CD8-positive, alpha-beta memory T cell (primary cell): ENCODE measurements at places on chromosomes 3 and 15. TPM values are rescaled to one million over a fixed set of nuclear protein-coding genes. Genes with fewer than 3 reads are reported as not detected.
A peak's percentile ranks its signal among the peaks of the same experiment; 100 is the strongest.

- DNase-seq = no peak
These were observed 20.2 kb upstream of the PLXNA1 start for GRCh38 chr3:126962756-126963155.

DNA sequence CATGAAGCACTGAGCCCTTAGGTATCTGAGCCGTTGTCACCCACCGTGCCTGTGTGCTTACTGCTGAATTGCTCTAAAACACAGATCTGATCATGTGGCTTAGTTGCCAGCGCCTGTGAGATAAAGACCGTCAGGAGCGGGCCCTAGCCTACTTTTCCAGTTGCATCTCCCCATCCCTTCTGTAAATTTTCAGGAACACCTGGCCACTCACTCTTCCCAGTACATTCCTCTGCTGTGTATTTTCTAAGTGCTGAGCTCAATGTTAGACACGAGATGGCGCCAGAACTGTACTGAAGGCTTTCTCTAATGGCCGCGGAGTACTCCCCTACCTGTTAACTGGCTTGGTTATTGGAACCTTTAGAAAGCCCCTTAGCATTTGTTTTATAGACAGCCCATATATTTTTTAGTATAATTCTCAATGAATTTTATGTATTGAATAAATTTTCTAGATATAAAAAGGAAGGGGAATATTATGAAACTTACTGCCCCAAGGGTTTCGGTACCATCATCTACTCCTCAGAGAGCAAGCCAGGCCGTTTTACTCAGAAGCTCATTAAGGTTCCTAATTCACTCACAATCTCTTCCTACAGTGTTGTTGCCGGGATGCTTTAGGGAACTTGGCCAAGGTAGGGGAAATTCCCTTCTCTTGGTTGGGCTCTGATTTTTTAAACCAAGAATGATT is 16.7 kb upstream of the WNT7A start:
- peak; percentile 72 for DNase-seq

DNA sequence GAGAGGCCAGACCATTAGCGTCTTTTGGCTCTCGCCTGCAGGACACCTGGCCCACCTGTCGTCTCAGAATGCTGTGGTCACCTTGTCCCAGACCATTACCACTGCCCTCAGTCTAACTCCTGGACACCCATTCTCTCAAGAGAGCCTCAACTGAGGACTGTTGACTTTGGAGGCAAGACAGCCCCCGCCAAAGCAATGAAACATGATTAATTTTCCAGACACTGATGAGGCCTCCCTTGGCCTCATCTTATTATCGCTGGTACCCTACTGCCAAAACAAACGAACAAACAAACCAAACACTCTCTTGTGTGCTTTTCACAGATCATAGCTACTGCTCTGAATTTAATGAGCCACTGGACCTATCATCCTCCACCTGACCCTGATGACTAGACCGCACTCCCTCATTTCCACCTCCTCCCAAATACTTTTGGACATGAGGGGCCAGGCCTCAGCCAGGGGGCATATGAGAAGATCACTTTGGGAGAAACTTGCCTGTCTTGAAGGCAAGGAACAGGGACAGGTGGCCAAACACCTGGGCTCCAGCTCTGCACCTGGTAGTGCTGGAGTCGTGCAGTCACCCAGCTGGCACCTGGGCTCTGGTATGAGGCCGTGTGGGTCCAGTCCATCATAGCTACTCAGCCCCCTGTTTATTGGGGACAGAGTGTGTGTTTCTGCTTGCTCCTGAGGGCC is 27.6 kb downstream of the ALS2CL start:
- DNase-seq = no peak

GRCh38 chr3:22928216-22929110 is 274.7 kb upstream of the UBE2E2 start:
- DNase-seq = no peak

GRCh38 chr3:15492847-15493360 is 28.6 kb downstream of the COLQ start:
- no peak for DNase-seq

- DNase-seq = no peak
These were observed 275.9 kb upstream of the NR2F2 start for GRCh38 chr15:96054621-96055020.

GRCh38 chr3:117814975-117815374 is 1105.4 kb downstream of the TUSC7 start:
- no peak for DNase-seq

DNA sequence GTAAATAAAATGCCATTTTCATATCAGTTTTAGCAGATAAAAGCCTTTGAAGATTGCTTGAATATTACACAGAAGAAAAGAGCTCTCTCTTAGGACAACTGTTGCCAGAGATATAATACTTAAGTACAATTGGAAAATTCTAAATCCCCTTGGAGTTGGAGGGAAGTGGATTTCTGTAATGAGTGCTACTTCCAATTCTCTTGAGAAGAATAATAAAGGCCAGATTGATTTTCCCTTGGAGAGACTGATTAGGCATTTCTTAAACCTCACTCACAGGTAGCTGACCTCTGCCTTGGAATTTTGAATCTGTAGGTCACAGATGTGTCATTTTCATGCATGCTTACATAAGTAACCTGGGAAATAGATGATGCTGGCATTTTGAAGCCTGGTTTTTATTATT is 29.8 kb upstream of the PSMD6 start:
- no peak for DNase-seq

GRCh38 chr3:110344487-110344886 is 727.1 kb upstream of the NECTIN3 start:
- DNase-seq = no peak

- no peak for DNase-seq
These were observed 3.7 kb upstream of the CLDN1 start for GRCh38 chr3:190325923-190326322.

- DNase-seq = no peak
These were observed 21.8 kb downstream of the ST3GAL6 start for GRCh38 chr3:98784666-98785600.

DNA sequence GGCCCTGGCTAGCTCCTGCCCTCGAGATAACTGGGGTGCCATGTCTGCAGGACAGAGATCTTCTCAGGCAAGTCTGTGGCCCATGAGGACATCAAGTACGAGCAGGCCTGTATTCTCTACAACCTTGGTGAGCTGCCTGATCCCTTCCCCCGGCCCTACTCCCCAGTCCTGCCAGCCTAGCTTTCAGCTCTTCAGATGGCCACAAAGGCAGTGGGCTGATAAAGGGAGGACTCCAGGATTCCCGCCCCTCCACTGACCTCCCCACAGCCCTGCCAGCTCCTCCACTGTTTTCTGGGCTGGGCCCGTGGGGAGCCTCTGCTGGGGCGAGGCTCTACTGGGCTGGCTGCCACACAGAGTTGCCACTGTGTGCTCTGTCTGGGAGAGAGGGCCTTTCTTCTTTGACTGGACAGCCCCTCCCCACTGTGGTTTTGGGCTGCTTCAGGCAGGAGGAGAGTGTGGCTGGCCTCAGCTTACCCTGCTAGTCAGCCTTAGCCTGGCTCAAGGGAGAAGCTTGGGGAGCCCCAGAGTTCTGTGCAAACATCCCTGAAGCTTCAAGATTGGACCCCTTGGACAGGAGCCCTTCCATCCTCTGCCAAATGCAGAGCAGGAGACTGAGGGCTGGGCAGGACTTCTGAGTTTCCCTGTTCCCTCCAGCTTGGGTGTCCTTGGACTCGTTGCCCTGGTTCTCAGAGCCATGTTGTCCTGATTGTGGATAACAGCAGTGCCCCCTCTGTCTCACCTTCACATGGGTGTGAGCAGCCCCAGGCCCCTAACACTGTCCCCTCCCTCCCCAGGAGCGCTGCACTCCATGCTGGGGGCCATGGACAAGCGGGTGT is 24.4 kb downstream of the PTPN23 start:
- no peak for DNase-seq

DNA sequence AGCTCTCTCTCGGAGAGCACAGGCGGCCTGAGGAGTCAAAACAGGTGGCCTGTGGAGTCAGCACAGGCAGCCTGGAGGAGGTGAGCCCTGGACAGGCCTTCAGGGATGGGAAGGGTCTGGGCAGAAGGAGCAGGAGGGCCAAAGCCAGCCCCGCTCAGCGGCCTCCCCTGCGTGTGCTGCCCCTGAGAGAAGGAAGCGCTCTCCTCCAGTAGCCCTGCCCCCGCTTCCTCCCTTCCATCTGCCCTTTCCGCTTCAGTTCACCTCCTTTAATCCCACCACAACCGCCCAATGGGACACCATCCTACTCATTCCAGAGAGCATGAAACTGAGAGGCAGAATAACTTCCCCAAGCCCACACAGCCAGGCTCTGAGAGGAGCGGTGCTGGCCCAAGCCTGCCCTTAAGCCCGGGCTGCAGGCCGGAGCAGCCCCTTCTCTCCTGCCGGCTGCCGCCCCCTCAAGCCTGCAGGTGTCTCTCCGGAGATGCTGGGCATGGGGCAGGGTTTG is 3.2 kb upstream of the NR2E3 start:
- no peak for DNase-seq

GRCh38 chr15:34620142-34620541 is 36.7 kb upstream of the GOLGA8B start:
- no peak for DNase-seq

DNA sequence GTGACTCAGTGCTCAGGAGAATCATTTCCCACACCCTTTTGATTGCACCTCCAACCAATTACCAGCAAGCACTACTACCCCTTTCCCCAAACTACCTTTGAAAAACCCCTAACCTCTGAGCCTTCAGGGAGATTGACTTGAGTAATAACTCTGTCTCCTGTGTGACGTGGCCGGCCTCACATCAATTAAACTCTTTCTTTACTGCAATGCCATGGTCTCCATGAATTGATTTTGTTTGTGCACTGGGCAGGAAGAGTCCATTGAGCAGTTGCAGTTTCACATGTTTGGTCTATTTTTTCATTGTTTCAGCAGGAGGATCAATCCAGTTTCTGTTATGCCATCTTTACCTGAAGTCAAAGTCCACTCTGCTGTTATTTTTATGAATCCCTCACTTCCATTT is 32.4 kb downstream of the SCN11A start:
- no peak for DNase-seq

- DNase-seq = no peak
These were observed 858.4 kb upstream of the ARPP21 start for GRCh38 chr3:34780973-34781372.

GRCh38 chr3:140922634-140923033 is 19.0 kb upstream of the SLC25A36 start:
- no peak for DNase-seq

- peak; percentile 3 for DNase-seq
These were observed 665.4 kb upstream of the CBLB start for GRCh38 chr3:106534206-106534605.

- DNase-seq = no peak
These were observed 18.8 kb upstream of the NIPA2 start for GRCh38 chr15:22819651-22820050.

- no peak for DNase-seq
These were observed 269.0 kb downstream of the ZNF621 start for GRCh38 chr3:40793730-40794129.

GRCh38 chr15:72199721-72200212 is 2.2 kb upstream of the GRAMD2A start:
- peak; percentile 49 for DNase-seq

- no peak for DNase-seq
These were observed 11.2 kb downstream of the CIB1 start for GRCh38 chr15:90222547-90222946.

GRCh38 chr3:55483196-55484095 is 3.7 kb downstream of the WNT5A start:
- DNase-seq = no peak

DNA sequence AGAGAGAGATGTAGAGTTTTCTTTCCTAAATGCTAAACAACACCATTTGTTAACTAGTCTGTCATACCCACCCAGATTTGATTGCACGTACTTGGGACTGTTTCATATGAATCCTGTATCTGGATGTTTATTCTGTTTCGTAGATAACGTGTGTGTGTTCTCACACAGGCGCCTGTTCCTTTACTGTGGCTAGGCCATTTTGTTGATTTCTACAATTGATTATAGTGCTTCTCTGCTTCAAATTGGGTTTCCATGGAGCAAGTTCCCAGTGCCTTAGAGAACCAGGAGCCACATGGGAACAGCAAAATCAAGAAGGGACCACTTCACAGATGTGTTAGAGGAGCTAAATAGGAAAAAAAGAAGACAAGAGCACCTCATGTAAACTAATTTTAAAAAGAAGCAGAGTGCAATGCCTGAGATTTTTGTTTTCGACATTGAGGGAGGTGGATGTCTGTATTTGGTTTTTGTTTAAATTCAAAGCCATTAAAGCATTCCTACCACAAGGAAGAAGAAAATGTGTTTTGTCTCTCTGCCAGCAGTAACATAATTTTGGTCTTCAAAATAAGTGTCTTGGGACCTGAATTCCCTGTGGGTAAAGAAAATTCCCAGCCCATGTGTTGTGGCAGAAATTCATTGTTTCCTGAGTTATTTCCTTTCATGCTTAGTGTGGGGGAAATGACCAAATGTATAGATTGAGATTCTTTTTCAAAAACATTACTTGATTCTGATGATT is 424.0 kb upstream of the C2CD4B start:
- DNase-seq = no peak

DNA sequence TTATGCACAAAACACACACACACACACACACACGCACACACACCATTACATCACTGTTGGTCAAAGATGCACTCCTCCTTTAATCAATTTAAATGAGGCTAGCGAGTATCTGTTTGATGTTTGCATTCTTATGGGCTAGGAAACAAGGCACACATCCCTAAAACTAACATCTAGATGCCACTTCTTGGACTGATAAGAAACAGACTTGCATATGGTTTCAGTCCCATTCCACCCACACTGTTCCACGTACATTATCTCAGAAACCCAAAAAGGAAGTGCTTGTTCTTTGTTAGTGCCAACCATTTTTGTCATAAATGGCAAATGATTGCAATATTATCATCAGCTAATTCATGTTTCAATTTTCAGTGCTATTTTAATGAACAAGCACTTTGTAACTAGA is 69.5 kb downstream of the CCR1 start:
- no peak for DNase-seq

DNA sequence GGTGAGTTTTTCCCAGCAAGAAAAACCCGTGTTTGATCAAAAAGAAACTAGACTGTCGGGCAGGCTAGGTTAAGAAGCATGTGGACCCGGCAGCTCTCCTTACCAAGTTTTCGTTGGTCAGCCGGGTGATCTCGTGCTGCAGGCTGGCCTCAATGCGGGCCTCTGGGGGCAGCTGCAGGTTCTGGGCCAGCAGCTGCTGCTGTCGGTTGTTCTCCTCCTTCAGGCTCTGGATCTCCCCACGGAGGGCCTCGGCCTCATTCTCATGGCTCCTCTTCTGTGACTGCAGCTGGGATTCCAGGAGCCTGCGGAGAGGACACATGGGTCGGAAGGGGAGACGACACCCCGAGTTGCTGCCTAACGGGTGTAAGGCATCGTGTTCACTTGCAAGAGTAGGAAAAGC is 44.5 kb upstream of the MYO5C start:
- no peak for DNase-seq

GRCh38 chr3:14680716-14681115 is 5.8 kb downstream of the C3orf20 start:
- no peak for DNase-seq

LMLN gene
- polyA plus RNA-seq = 2.4 TPM

FLNB gene
- polyA plus RNA-seq = 12.2 TPM

TMC3 gene
- not detected for polyA plus RNA-seq

SNX22 gene
- polyA plus RNA-seq = 0.90 TPM

GRIP2 gene
- polyA plus RNA-seq = not detected

DUOX1 gene
- 1.2 TPM for polyA plus RNA-seq

GOLGA6A gene
- not detected for polyA plus RNA-seq

TTC21A gene
- polyA plus RNA-seq = 0.67 TPM

TMCO5A gene
- polyA plus RNA-seq = not detected

ZIC4 gene
- polyA plus RNA-seq = not detected

IQCH gene
- polyA plus RNA-seq = 0.52 TPM

DUOXA2 gene
- not detected for polyA plus RNA-seq
